ENCODE measurements at places on chromosomes 1 and 21.
A peak's percentile ranks its signal among the peaks of the same experiment; 100 is the strongest.

- DNase-seq, result no peak
Measured at GRCh38 chr1:50156241-50157010, 47.7 kb downstream of the ELAVL4 start.

DNA sequence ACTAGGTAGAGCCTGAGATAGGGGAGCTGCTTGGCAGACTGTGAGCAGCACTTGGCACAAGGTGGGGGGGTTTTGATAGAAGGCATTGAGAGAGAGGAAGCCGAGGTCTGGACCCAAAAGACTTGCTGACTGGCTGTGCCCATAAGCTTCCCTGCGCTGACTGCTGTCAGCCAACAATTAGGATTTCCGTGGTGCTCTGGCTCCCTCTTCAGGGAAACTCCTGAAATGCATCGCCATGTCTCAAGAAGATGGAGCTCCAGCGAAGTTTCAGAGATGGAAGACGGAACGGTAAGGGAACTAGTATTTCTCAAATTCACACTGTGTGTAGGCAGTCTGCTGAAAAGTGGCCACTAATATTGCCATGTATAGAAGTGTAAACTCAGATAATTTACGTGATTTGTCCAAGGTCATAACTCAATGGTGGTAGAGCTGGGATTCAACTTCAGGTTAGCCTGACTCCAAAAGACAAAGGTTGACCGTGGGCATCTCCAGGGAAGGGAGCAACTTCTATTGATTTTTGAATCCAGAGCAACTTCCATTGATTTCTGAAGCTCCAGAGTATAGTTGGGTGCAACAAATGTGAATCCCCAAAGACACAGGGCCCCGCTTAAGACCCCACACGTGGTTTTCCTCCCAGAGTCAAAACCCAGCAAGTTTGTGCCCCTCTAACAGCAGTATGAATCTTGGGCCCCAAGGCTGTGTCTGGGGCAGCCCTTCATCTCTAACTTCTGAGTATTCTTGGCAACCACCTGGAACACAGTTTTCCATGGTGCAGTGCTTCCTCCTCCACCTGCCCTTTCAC is 44.5 kb upstream of the CRNN start:
- peak; percentile 80 for DNase-seq

DNA sequence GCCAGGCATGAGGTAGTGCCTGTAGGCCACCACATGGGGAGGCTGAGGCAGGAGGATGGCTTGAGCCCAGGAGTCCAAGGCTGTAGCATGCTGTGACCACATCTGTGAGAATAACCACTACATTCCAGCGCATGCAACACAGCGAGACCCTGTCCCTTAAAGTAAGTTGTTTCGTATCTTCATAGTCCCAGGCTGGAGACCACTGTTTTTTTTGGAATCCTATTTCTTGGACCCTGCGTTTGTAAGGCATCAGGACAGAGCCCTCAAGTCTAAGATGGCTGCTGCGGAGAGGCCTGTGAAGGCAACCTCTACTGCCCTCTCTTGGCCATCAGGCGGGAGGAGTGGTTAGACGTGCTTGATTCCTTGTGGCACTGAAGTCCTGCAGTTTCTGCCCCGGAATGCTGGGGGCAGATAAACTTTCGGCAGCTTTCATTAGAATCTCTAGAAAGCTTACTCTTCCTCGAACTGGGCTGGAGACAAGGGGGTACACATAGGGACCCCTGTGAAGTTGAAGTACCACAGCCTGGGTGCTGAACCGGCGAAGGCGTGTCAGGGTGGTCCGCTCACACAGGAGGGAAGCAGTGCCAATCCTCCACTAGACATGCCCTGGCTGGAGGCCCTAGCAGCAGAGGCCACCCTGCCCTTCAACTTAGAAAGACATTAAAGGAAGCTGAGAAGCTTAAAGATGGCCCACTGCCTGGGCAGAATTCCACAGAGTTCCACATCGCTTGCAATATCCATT is 36.6 kb downstream of the RABIF start:
- no peak for DNase-seq

DNA sequence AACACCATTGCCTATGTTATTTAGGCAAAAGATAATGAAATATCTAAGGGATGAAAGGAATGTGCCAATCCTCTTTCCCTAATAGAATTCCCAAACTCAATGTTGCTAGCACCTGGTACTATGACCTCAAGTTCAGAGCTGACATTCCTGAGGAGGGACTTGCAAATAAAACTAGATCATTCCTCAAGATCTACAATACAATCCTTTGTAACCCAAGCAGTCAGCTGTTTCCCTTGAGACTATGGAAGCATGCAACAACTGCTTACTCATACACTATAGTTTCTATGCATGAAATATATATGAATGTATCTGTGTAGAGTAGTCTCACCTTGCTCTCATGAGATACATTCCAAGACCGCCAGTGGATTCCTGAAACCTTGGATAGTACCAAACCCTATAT is 65.0 kb downstream of the ABL2 start:
- no peak for DNase-seq

DNA sequence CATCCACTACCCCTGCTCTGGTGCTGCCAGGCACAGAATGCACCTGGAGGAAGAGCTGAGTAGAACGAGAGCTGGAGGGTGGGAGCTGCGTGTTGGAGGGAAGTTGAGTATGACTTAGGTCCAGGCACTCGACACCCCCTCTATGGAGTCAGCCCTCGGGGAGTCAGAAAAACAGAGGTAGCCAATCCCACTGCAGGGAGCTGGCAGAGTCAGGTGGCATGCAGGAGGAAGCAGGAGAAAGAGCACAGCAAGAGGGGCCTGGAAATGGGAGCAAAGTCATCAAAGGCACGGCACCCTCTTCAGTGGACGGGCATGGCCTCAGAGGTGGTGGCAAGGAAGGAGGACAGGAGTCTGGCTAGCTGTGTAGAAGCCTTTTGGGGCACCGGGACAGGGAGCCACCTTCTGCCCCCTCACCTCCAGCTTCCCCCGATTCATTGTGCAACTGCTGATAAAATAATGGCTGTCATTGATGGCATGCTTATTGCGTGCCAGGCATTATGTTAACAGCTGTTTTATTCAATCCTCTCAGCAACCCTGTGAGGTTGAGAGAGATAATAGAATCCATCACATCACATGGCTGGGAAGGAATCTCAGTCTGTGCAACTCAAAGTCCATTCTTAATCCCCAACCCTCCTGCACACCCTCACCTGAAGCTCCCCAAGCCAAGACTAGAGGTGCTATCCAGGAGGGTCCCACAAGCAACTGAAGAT is 42.0 kb downstream of the C1orf198 start:
- no peak for DNase-seq

DNA sequence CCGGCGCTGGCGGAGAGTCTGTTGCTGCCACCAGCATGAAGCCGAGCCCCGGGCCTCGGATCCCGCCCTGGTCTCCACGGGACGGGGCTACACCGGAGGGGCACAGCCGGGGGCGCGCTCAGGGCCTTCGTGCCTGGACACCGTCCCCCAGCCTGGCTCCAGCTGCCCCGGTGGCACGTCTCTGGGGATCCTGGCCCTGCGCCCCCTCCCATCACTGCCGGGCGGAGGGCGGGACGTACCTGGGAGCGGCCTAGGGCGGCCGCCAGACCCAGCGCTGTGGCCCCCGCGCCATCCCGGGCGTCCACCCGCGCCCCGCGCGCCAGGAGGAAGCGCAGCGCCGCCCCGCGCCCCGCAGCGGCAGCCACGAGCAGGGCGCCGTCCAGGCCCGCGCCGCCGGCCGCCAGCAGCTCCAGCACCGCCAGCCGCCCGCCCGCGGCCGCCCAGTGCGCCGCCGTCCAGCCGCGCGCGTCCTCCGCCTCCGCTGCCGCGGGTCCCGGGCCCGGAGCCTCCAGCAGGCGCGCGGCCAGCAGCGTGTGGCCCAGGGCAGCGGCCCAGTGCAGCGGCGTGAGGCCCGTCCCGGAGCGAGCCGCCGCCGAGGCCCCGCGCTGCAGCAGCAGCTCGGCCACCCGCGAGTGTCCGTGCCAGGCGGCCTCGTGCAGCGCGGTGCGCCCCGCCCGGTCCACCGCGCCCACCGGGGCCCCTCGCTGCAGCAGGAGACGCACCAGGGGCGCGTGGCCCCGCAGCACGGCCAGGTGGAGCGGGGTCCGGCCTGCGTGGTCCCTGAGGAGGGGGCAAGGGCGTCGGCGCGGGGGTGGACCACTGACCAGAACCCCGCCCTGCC is 1.0 kb downstream of the ANKRD65 start:
- no peak for DNase-seq

GRCh38 chr1:117060441-117061317 is 553 bp downstream of the TTF2 start:
- no peak for DNase-seq

DNA sequence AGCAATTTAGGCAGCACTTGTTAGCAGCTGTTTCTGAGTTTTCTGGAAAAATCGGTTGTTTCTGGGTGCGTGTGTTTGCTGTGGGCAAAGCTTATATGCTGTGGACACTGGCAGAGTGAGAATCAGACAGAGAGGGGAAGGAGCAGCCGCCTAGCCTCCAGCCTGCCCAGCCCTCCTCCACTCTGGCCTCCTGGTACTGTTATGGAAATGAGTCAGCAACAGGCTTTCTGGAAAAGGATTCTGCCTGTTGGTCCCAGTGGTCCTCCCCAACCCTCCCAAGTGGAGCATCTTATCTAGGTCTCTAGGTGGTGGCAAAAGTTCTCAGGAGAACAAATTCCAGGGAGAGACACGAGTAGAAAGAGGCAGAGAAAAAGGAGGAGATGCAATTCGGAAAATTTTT is 42.2 kb upstream of the GOLT1A start:
- DNase-seq, result no peak

- no peak for DNase-seq
Measured at GRCh38 chr1:71548398-71548890, 467.6 kb upstream of the ZRANB2 start.

- no peak for DNase-seq
Measured at GRCh38 chr1:54311506-54311905, 94.7 kb downstream of the SSBP3 start.

DNA sequence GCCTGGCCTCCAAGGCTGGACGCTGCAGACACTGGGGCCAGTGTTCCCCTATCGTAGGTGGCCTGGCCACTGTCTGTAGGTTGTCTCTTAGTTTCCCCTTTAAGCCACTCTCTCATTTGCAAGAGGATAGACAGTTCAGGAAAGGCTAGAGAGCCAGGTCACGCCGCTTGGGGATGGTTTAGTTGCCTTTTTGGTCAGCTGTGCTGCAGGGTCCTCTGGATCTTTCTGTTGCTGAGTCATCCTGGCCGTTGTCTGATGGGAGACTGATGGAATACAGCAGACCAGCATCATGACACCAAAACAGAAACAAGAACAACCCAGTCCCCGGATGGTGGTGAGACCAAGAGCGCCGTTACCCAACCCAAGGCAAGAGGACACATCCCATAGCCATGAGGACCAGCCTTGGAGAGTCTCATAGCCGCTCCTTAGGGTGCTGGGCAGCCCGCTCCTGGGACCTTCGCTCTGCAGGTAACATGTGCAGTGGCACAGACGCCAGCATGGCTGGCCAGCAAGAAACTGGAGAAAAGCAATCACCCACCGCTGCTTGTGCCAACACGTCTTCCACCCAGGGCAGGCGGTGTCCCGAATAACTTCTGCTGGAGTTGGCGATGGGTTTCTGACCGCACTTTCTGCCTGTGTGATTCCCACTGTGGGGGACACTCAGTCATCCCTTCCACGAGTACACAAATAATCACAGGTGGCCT is 79.1 kb upstream of the COL6A1 start:
- no peak for DNase-seq

DNA sequence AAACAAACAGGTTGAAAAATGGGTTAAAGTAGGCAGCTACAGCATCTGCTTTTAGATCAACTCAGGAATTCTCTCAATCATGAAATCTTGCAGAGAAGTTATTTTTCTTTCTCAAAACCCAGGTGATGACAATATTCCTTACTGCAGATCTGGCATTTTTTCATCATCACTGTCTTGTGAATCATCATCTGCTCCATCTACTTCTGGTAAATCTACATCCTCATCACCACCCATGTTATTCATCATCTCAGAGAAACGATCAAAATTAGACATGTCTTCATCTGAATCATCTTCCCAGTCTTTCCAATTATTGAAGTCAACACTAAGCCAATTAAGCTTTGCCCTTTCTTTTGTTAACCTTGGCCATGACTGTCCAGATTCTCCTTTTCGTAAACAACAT is 21.8 kb downstream of the GBP2 start:
- no peak for DNase-seq

DNA sequence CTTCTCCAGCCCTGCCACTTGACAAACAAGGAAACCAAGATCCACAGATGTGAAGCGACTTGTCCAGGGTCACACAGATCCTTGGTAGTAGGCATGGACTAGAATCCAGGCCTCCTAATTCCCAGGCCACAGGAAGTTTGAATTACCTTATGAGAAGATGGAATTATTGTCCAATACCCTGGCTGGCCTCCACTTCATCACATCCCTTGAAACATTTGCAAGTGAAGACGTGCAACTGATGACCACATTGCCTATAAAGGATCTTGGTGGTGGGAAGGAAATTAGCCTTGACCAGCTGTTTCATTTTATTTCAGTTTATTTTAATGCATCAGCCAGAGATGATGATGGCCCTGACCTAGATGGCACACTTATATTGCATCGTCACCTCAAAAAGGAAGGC is 165.8 kb upstream of the CAMK1G start:
- DNase-seq, result no peak

- no peak for DNase-seq
Measured at GRCh38 chr1:182680901-182681567, 3.4 kb downstream of the RGS8 start.

- DNase-seq, result no peak
Measured at GRCh38 chr1:210372931-210373627, 44.4 kb downstream of the HHAT start.

- DNase-seq, result no peak
Measured at GRCh38 chr1:5856246-5856815, 135.9 kb downstream of the NPHP4 start.

- DNase-seq, result no peak
Measured at GRCh38 chr21:41715649-41716281, 51.1 kb downstream of the RIPK4 start.

DNA sequence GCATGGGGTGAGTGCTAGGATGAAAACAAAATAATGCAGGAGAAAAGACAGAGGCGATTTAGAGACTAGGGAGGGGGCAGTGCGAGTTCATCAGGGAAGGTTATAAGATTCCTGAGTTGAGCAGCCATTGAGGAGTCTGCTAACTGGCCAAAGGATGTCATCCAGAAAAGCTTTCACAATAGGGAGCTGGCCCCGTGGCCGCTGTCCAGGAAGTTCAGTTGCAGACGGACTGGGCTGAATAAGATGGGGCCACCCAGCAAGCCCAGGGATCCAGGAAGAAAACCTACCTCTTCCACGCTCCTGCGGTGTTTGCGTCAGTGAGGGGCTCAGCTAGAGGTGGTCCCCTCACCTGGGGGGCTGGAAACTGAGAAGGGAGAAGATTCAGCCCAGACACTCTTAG is 4.0 kb upstream of the PKP1 start:
- DNase-seq, result no peak

- no peak for DNase-seq
Measured at GRCh38 chr1:76426606-76427005, 352.1 kb downstream of the ST6GALNAC3 start.
